H1 (cell line): ENCODE measurements at places on chromosomes 5 and 9.

GRCh38 chr9:127323393-127323792, 58.8 kb downstream of the GARNL3 start:
- H3K4me1 ChIP-seq = no peaks in the 10 kb centered on the region
- H3K27ac ChIP-seq = no peak overlapping the region
- no peaks in the 10 kb centered on the region for H3K27me3 ChIP-seq
- no peaks in the 10 kb centered on the region; the same call in 1 of the 2 replicates for H3K36me3 ChIP-seq
- DNase-seq = no peak

GRCh38 chr9:79129865-79130480, 441.8 kb upstream of the TLE4 start:
- DNase-seq = peak; percentile 66
- no peaks in the 10 kb centered on the region for H3K36me3 ChIP-seq
- H3K4me3 ChIP-seq = no peak overlapping the region
- H3K27me3 ChIP-seq = no peaks in the 10 kb centered on the region

DNA sequence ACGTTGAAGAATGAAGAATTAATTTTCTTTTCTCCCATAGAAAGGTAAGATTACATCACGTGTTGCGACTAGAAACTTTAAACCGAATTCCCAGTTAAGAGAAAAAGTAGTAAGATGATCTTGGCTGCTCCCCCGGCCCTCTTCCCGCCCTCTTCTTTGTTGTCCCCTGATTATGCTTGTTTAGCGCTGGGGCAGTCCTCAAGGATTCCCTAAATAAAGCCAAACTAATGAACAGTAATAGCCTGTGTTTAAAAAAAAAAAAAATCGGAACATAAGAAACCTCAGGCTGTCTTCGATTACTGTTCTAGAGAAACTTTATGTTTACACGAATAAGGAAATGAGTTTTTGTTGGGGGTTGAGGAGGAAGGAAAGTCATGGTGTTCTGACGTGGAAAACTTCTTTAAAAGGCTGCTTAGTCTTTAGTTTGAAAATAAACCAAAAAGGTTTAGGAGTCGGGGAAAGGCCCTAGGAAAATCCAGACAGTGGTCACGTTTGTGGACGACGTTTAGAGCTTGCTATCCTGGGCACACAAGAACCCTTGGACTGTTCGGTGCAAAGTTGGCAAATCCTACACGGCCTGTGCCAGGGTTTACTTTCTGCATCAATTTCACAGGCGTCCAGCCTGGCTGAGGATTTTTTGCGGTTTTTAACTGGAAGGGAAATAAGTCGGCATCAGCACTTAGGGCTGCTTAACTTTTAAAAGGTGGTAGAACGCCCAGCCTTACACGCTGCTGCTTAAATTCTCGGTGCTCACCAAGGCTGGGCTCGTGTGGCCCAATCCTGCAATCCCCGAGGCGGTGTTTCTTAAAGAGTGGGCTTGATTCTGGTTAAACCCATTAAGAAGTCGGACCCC, 1.1 kb upstream of the MAT2B start:
- DNase-seq = no peak
- peak overlapping the region; percentile 98 for H3K4me3 ChIP-seq
- no peaks in the 10 kb centered on the region for H3K36me3 ChIP-seq
- peak overlapping the region; percentile 89 for H3K27ac ChIP-seq
- no peaks in the 10 kb centered on the region for H3K27me3 ChIP-seq

DNA sequence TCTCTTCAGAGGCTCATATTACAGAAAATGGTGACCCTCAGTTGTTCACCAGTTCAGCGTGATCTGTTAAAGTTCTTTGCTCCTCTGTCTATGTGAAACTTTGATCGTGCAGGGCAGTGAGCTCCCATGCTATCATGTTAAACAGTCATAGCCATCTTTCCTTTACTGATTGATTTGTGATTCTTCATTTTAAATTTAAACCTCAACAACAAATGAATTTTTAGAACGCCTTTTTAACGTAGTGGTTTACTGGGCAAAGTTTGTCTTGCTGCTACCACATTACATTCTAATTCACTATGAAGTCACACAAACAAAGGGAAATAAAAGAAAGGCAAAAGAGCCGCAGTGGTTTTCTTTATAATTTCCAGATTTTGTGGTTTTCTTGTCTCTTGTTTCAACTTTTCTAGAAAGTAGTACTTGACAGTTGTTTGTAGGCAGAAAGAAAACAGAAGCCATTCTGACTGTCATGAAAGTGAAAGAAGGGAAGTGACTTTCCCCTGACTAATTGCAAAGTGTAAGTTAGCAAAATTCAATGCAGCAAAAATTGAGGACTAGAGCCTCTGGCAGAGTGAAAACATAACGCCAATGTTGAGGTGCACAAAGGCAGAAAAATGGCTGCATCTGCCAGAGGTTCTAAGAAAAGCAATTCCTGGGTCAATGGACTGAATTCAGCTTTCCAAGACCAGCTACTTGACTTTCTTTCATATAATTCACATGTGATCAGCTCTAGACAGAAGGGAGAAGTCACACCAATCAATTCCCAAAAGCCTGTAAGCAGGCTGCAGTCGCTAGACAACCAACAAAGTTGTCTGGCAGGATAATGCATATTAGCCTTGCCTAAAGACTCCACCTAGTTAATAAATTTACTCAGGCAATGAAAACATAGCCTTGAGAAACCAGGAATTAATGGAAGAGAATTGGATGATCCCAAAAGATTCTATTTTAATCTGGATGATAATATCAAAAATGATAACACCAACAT, 7.1 kb upstream of the IFNA6 start:
- H3K27me3 ChIP-seq = no peaks in the 10 kb centered on the region
- DNase-seq = no peak
- no peak overlapping the region for H3K27ac ChIP-seq
- H3K36me3 ChIP-seq = no peaks in the 10 kb centered on the region
- H3K4me1 ChIP-seq = no peaks in the 10 kb centered on the region
- no peak overlapping the region for H3K4me3 ChIP-seq

DNA sequence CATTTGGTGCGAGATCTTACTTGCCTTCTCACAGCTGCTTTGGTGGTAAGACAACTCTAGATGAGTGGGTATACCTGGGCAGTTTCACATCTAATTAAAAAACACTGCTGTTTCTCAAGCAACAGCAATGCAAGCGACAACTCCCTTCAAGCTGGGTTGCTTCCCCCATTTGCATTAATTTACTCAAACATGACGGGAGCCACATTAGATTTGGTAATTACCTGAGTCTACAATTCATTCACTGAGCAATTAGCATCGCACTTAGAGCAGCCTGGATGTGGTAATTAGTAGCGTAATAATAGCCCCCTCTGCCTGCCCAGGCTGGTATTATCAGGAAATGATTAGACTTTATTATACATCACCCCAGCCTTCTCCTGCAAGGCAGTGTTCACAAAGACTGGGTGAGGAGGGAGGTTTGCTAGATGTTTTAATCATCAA, 73.4 kb downstream of the FBXO38 start:
- H3K4me1 ChIP-seq = peaks cover 10% of the 10 kb centered on the region
- H3K36me3 ChIP-seq = no peaks in the 10 kb centered on the region
- no peak overlapping the region for H3K27ac ChIP-seq
- no peaks in the 10 kb centered on the region for H3K27me3 ChIP-seq

- no peaks in the 10 kb centered on the region for H3K36me3 ChIP-seq
- no peak overlapping the region for H3K4me3 ChIP-seq
- DNase-seq = no peak
- H3K4me1 ChIP-seq = no peaks in the 10 kb centered on the region
Measured at GRCh38 chr5:97624886-97625285, 441.8 kb upstream of the RIOK2 start.

DNA sequence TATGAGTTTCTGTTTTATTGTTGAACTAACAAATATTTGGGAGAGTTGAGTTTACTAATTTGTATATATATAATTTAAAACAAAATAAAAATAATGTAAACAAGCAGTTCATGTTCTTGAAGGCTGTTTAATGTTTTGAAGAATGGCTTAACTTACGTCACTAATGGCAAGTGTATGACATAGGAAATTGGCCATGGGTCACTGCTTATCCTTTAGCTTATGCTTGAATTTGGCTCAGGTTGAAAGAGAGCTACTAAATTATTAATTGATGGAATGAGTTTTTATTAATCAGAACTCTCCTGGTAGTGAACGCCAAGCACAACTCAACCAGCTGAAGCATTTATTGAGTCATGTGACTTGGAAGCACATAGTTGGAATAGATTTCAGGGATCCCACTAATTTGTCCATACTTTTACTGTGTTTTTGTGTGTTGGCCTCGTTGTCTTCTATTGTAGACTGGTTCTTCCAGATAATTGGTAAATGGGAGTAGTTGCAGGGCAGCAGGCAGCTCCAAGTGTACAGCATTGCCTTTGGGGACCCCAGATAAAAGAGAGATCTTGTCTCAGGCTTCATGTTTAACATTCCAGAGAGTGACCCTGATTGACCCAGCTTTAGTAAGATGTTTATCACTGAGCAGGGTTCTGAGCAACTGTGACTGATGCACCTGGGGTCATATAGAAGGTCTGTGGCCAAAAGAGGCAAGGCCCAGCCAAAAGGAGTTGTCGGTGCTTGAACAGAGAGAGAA, 13.5 kb downstream of the C5orf58 start:
- DNase-seq = no peak
- H3K36me3 ChIP-seq = no peaks in the 10 kb centered on the region
- no peaks in the 10 kb centered on the region for H3K27me3 ChIP-seq
- H3K27ac ChIP-seq = no peak overlapping the region

GRCh38 chr9:114484215-114484853, 20.9 kb downstream of the WHRN start:
- H3K4me1 ChIP-seq = no peaks in the 10 kb centered on the region; the same call in 1 of the 2 replicates
- H3K36me3 ChIP-seq = no peaks in the 10 kb centered on the region
- no peaks in the 10 kb centered on the region for H3K27me3 ChIP-seq
- no peak for DNase-seq

GRCh38 chr9:100600521-100601079, 22.7 kb downstream of the CAVIN4 start:
- H3K27ac ChIP-seq = no peak overlapping the region
- no peaks in the 10 kb centered on the region for H3K36me3 ChIP-seq
- no peak for DNase-seq
- H3K4me3 ChIP-seq = no peak overlapping the region

DNA sequence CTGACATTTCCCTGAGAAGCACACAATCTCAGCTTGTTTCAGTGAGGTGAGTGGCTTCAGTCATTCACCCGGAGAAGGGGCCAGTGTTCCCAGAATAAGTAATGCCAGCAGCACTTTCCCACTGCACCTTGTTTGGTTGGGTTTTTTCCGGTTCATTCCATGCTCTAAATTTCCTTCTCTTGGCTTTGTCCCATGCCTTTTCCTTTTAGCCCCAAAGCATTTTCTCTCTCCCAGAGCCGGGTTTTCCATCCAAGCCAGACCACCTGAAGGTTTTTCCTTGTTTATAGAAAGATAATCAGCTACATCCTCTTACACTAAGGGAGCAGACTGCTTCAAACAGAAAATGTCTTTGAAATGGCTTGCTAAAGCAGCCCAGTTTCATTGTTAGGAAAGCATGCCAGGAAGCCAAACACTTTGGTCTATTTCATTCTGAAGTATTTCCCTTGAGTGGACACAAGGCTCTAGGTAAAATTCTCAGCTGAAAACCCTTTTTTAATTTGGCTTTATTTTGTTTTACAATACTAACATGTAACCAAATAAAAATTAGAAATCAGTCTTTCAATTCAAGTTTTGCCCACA, 501.6 kb downstream of the DTWD2 start:
- no peaks in the 10 kb centered on the region for H3K36me3 ChIP-seq
- H3K4me3 ChIP-seq = no peak overlapping the region
- H3K27me3 ChIP-seq = no peaks in the 10 kb centered on the region
- no peak for DNase-seq
- H3K4me1 ChIP-seq = 0 out of 2 replicates have a peak, but pooled peaks cover 2% of the 10 kb centered on the region

DNA sequence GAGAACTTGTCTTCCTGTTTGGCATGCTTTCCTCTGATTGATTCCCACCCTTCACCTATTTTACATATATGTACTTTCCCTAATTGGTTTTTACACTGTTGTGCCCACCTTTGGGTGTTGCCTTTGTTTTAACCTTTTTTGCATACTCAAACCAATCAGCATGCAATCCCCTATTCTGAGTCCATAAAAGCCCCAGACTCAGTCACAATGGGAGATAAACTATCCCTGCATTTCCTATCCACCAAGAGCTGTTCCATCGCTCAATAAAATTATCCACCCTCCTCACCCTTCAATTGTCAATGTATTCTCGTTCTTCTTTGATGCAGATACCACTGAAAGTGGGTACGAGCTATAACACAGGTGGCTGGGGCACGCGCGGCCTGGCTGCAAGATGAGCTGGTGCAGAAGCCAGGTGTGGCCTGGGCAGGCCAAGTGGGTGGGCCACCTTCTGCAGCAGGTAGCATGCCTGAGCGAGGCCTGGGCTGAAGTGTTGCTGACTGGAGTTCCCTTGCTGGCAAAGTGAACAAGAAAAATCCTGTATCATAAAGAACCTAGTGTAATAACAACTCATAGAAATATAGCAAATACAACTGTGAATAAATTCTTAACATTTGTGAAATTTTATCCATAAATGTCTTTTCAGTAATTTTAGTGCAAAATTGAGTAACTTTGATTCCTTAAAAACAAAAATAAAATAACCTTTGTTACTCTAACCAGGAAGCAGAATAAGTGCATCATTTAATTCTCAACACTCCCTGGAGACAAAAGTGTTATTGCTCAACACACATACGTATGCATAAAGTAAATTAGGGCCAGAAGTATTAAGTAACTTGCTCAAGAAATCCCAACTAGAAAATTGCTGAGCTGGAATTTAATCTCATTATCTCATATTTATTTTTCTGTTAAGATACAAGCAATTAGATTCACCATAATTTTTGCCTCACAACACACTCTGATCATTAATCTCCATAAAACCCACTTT, 685.3 kb upstream of the EDIL3 start:
- DNase-seq = peak; percentile 52
- no peak overlapping the region for H3K4me3 ChIP-seq
- H3K4me1 ChIP-seq = peaks cover 3% of the 10 kb centered on the region; the same call in 1 of the 2 replicates
- no peaks in the 10 kb centered on the region for H3K36me3 ChIP-seq
- no peak overlapping the region for H3K27ac ChIP-seq

- no peaks in the 10 kb centered on the region for H3K27me3 ChIP-seq
- no peaks in the 10 kb centered on the region for H3K4me1 ChIP-seq
- no peak for DNase-seq
Measured at GRCh38 chr5:173880306-173880985, 7.7 kb upstream of the CPEB4 start.

DNA sequence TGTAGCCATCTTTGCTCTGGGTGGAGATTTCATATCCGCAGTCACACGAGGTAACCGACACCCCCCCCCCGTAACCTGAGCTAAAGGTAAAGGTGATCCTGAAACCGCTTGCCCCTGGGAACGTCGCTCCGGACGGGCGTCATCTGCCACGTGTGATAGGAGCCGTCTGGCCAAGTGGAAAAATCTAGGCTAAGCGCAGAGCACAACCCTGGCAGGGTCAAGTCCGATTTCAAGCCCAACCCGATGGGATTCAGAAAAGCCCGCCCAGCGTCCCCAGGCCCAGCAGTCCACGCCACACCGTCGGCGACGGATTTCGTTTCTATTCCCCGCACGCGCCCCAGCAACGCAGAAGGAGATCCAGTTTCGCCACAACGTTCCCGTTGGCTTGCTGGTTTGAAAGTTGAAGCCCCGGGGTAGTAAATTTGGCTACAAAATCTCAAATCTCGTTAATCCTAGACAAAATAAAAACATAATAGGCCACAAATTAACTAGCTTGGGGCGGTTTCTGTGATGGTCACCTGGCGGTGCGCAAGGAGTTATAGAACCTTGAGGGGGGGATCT, 32.4 kb upstream of the NFIB start:
- peak overlapping the region; percentile 70 for H3K4me3 ChIP-seq
- no peak for DNase-seq
- peaks cover 20% of the 10 kb centered on the region for H3K4me1 ChIP-seq
- H3K27me3 ChIP-seq = peaks cover 65% of the 10 kb centered on the region
- no peaks in the 10 kb centered on the region for H3K36me3 ChIP-seq

- no peaks in the 10 kb centered on the region for H3K36me3 ChIP-seq
- peaks cover 5% of the 10 kb centered on the region; the same call in 1 of the 2 replicates for H3K4me1 ChIP-seq
- DNase-seq = no peak
- no peaks in the 10 kb centered on the region for H3K27me3 ChIP-seq
Measured at GRCh38 chr9:134933076-134933659, 15.5 kb upstream of the FCN1 start.

GRCh38 chr9:132142924-132143323, 18.9 kb upstream of the NTNG2 start:
- no peaks in the 10 kb centered on the region for H3K36me3 ChIP-seq
- H3K4me1 ChIP-seq = peaks cover 5% of the 10 kb centered on the region
- no peak overlapping the region for H3K4me3 ChIP-seq
